Mucosa of descending colon (tissue), 3 donors: ENCODE measurements at places on chromosomes 2 and 18. TPM values are rescaled to one million over a fixed set of nuclear protein-coding genes. Genes with fewer than 3 reads are reported as not detected.

DNA sequence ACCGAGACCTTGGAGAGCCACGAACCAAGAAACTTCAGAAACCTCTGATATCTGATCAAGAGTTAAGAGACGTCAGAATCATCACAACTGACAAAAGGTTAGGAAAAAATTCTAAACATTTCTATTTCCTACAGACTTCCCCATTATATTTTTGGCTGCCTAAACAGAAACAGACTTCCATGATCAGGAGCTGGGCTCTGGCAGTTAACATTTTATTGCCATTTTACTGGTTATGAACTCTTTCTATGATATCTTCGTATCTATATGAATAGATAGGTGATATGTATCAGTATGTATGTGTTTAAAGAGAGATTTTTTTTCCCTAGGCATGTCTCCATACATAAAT is 31.1 kb upstream of the PPP1R1C start:
- DNase-seq: no peak

DNA sequence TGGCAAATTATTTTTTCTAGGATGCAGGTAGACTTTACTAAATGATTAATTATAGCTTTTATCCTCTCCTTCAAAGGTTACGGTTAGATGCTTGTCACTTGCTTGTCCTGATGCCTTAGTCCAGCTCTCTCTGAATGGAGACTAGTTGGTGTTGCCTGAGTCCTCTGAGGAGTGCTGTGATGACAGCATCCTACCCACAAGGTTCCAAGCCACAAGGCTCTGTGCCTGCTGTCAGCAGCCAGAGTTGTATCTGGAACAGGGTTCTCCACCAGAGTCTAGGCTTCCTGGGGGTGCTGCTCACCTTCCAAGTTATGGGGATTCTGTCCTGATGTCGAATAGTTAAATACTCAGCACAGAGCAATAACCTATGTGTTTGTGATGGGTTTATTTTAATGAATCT is 125.7 kb downstream of the GALNT1 start:
- no peak for DNase-seq

The CRYGD gene
- not detected for total RNA-seq

DNA sequence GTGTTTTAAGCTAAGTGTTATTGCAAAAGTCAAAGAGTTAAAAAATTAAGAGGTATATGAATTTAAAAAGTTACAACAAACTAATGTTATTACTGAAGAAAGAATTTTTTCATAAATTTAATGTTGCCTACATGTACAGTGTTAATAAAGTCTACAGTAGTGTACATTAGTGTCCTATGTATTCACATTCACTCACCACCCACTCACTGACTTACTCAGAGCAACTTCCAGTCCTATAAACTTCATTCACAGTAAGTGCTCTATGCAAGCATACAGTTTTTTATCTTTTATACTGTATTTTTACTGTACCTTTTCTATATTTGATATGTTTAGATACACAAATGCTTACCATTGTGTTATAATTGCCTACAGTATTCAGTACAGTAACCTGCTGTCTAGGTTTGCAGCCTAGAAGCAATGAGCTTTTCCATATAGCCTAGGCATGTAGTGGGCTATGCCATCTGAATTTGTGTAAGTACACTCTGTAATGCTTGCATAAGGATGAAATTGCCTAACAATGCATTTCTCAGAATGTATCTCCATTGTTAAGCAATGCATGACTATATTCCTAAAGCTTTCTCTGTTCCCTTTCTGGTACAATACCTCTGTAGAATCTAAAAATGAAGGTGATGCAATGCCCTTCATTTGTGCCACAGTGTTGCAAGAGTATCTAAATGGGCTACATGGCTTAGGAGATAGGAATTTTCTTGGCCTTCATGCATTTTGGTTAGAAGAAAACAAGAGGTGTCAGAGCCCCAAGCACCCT is 370.8 kb upstream of the NT5C1B start:
- DNase-seq: no peak

- DNase-seq: no peak
Measured at GRCh38 chr2:158845859-158846258, 50.7 kb downstream of the DAPL1 start.

GRCh38 chr18:23137097-23137635 is 1.9 kb downstream of the CABLES1 start:
- no peak for DNase-seq

GRCh38 chr2:83063511-83063910 is 1395.6 kb downstream of the SUCLG1 start:
- no peak for DNase-seq

DNA sequence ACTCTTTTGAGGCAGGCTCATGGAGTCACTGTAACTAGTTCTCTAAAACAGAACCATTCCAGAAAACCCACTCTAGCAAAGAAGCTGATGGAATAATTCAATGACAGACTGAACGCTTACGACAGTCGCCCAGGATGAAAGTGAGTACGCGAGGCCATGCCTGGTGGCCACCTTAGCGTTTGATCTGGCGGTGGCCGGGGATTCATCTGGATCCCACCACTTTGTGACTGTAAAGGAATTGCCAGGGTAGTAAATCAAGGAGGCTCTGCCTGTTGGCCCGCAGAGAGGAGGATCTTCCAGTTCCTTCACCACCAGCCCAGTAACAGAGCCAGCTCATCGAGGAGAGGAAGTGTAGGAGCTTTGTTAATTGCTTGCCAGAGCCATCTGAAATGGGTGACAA is 34.6 kb downstream of the GREB1 start:
- no peak for DNase-seq

GRCh38 chr2:17901246-17901645 is 22.8 kb downstream of the KCNS3 start:
- peak; percentile 40 for DNase-seq

- no peak for DNase-seq
Measured at GRCh38 chr18:10928011-10928771, 221.2 kb downstream of the PIEZO2 start.

- no peak for DNase-seq
Measured at GRCh38 chr2:190980630-190981209, 33.3 kb downstream of the STAT1 start.

DNA sequence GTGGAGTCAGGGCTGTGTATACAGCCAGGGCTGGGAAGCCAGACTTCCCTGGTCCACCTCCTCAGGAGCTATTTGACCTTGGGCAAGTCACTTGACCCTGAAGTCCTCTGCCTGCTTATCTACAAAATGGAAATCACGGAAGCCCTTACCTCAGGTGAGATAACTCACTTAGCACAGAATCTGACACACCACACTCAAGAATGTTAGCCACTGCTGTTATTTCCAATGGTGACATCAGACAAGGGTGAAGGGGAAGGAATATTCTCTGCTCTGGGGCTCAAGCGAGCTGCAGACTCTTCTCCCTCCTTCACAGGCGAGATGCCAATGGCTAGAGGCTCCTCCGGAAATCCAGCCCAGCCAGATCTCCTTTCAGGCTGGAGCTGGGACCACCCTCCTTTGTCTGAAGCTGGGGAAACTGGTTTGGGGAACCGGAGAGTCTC is 189.6 kb downstream of the HAUS1 start:
- no peak for DNase-seq

- no peak for DNase-seq
Measured at GRCh38 chr2:48717846-48718245, 37.7 kb downstream of the LHCGR start.

DNA sequence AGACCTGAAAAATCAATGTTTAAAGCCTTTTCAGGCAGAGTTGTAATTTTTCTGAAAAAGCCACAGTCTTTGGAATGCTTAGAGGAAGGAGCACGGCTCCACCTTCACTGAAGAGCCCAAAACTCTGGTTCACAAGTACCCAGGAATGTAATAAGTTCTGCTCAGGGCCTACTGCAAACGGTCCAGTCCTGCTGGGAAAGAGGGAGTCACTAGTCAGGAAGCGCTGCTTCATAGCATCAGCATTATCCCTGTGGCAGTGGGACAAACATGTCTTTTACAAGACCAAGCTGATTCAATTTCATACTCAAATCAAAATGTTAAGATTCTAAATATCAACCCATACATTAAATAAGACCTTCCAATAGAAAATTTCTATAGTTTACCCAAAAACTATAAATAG is 152.9 kb upstream of the PGAP1 start:
- no peak for DNase-seq

GRCh38 chr2:239726091-239726591 is 299.0 kb downstream of the NDUFA10 start:
- DNase-seq: no peak

- DNase-seq: no peak
Measured at GRCh38 chr2:45860136-45861121, 209.0 kb downstream of the PRKCE start.

The SP3 gene
- total RNA-seq: 78.1 TPM

- no peak for DNase-seq
Measured at GRCh38 chr18:23087352-23087751, 47.9 kb upstream of the CABLES1 start.

GRCh38 chr18:79607361-79607952 is 72.1 kb upstream of the CTDP1 start:
- DNase-seq: peak; percentile 42

GRCh38 chr2:107645586-107645985 is 181.1 kb upstream of the RGPD4 start:
- no peak for DNase-seq

DNA sequence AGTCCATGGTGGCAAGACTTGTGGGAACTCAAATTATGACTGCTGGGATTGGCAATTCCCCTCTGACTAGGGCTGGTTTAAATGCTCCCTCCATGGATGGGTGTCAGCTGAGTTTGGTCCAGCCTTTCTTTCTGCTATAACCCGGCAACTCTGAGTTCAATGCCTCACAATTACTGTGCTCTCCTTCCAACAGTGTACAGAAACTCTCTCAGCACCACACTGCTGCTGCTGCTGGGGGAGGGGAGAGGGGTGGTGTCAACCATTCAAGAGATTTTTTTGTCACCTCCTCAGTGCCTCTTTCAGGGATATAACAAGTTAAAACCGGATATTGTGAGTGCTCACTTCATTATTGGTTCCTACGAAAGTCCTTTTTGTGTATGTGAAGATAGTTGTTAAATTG is 830.3 kb upstream of the NXPH2 start:
- no peak for DNase-seq

The CD28 gene
- 1.3 TPM for total RNA-seq

DNA sequence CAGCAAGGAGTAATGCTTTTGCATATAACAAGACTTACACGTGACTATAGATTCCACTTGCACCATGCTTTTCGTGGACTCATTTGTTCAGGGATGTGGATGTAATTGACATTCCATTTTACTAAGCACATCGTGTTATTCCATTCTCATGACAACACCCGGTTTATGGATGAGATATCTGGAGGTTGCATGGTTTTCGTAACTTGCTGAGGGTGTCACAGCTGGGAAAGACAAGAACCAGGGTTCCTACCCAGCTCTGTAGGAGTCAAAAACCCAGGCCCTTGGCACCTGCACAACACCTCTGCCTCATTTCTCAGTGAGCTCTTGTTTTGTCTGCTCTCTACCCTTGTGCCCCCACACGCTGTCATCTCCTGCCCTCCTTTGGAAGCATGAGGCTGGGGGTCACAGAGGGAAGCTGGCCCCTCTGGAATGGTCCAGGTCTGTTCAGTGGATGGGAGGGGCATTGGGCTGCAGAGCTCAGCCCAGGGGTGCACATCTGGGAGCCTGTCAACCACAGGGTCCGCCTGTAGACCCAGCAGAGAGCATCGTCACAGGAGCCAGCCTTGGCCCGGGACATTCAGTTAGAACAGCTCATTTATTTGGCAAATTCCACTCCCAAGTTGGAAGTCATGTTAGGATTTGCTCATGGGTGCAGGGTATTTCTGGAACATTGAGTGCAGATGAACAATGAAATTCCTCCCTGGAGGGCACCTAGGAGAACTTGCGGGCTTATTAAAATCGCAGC is 120.1 kb upstream of the TWIST2 start:
- no peak for DNase-seq

DNA sequence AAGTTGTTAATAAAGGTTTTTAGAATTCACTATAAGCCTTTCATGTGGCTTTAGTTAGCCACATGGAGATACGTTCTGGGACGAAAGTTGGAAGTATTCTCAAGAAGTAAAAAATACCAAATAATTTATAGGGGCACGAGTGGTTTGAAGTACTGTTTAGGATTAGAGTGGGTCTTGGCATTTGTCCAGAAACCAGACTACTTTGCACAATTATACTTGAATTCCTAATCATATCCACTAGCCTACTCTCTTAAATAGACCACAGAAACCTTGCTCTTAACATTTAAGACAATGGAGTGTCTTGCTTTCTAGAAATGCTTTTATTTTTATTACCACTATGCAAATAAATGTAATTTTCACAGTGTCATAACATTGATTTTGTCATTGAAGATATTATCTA is 44.6 kb downstream of the UBE2E3 start:
- no peak for DNase-seq

The PLGLB2 gene
- total RNA-seq: 2.7 TPM

- DNase-seq: no peak
Measured at GRCh38 chr2:127084611-127085316, 22.2 kb downstream of the BIN1 start.

DNA sequence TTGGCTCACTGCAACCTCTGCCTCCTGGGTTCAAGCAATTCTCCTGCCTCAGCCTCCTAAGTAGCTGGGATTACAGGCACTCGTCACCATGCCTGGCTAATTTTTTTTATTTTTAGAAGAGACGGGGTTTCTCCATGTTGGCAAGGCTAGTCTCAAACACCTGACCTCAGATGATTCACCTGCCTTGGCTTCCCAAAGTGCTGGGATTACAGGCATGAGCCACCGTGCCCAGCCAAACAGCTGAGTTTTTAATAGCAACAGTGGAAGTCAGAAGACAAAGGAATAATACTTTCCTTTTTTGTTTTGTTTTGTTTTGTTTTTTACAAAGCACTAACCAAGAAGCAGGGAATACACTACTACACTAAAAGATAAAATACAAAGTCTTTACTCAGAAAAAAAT is 16.9 kb downstream of the GPR75 start:
- DNase-seq: no peak

The CD8B2 gene
- 0.07 TPM for total RNA-seq

GRCh38 chr18:55731594-55732042 is 143.6 kb upstream of the TCF4 start:
- DNase-seq: no peak

GRCh38 chr2:220936641-220937197 is 635.4 kb downstream of the EPHA4 start:
- DNase-seq: no peak

- DNase-seq: no peak
Measured at GRCh38 chr2:85430752-85431569, 12.4 kb downstream of the SH2D6 start.

DNA sequence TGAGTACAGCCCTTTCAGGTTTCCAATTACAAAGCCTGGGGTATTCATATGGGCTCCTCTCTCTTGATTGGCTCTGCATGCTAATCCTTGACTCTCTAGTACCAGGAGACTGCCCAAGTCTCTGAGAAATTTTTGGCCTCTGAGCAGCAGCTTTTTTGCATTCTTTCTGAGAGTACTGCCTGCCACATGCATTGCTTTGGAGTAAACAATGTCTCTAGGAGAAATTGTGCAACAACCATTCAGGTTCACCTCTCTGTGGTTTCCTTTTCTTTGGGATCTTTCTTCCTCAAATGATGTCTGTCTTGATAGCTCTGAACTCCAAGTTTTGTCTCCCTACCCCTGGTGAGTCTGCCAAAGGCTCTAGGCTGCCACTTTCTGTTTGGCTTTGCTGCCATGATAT is 115.8 kb upstream of the SETBP1 start:
- DNase-seq: no peak

- DNase-seq: no peak
Measured at GRCh38 chr18:36088256-36088655, 20.9 kb upstream of the RPRD1A start.

The SAG gene
- 0.63 TPM for total RNA-seq

- DNase-seq: no peak
Measured at GRCh38 chr2:46368401-46368800, 71.2 kb downstream of the EPAS1 start.

The MAP3K19 gene
- not detected for total RNA-seq
